ENCODE measurements at places on chromosomes 1 and 21. TPM values are rescaled to one million over a fixed set of nuclear protein-coding genes. Genes with fewer than 3 reads are reported as not detected.
A peak's percentile ranks its signal among the peaks of the same experiment; 100 is the strongest.

GRCh38 chr1:154777781-154778180 is 92.3 kb downstream of the KCNN3 start:
- H3K4me3 ChIP-seq: no peak overlapping the region
- no peaks in the 10 kb centered on the region for H3K27me3 ChIP-seq
- H3K27ac ChIP-seq: no peak overlapping the region
- H3K4me1 ChIP-seq: no peaks in the 10 kb centered on the region
- no peak for DNase-seq

- H3K4me3 ChIP-seq: no peak overlapping the region
- H3K36me3 ChIP-seq: no peaks in the 10 kb centered on the region
- no peak for DNase-seq
- H3K27ac ChIP-seq: no peak overlapping the region
These were observed 30.4 kb upstream of the DISP3 start for GRCh38 chr1:11448373-11449099.

DNA sequence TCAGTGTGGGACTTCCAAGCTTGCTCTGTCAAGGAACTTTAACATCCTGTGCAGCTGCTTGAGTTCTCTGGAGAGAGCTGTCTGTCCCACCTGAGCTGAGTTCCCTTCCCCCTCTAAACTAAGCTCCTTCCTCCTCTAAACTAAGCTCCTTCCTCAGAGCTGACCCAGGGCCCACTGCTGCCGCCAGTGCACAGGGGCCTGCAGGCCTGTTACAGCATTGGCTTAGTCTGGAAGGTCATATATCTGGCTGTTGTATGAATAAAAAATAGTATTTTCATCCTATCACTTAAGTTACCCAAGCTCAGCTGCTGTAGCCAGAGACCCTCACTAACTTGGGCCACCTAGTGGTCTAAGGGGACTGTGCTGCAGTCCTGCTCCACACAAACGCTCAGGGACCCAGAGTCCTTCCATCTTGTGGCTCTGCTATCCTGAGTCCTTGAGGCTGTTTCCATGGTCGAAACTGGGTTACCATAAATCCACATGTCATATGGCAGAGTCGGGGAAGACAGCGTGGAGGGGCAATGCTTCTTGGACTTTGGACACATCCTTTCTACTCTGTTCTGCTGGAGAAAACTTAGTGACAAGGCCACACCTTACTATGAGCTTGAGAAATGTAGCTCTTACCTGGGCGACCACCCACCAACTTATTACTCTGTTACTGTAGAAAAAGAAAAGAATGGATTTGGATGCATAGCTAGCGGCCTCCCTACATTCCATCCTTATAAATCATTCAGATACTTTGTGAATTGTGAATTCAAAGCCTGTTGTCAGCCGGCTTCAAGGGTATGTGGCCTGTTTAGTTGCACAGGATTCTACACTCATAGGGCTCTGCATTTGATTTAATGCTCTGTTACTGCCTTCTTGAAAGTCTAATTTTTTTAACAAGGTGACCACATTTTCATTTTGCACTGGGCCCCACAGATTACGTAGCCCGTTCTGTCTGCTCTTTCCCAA is 71.4 kb upstream of the GCLM start:
- no peak overlapping the region for H3K4me3 ChIP-seq
- no peaks in the 10 kb centered on the region for H3K4me1 ChIP-seq
- peak overlapping the region; percentile 78 for H3K27ac ChIP-seq
- H3K36me3 ChIP-seq: no peaks in the 10 kb centered on the region
- no peak for DNase-seq

DNA sequence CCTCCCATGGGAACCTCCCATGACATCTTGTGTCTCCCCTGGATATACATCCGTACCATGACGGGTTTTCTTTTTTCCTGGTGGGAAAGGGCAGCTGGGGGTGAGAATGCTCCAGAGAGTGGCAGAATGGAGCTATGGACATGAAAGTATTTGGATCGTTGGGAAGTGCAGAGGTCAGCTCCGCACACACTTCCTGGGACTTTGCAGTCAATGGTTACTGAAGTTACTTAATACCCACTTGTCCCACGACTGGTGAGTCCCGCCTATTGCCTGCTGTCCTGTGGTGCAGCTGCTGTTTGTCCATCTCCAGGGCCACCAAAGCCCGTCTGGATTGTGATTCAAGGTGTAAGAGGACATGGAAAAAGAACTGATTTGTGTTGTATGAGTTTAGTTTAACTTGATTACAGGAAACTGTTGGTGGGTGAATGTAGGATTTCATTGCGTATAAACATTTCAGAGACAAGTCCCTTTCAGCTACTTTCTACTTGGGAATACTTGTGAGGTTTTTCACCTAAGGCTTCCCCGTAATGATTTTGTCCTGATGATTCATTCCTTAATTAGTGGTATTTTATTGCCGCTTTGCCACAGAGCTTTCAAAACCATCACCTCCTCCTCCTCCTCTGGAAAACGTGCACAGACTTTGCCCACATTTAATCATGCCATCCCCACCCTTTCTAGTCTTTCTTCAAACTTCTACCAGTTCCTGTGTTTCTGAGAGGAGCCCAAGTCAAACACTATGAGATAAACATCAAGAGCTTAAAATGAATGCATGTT is 308.8 kb downstream of the KIF26B start:
- H3K4me1 ChIP-seq: no peaks in the 10 kb centered on the region
- no peaks in the 10 kb centered on the region for H3K27me3 ChIP-seq
- H3K36me3 ChIP-seq: no peaks in the 10 kb centered on the region
- DNase-seq: no peak

DNA sequence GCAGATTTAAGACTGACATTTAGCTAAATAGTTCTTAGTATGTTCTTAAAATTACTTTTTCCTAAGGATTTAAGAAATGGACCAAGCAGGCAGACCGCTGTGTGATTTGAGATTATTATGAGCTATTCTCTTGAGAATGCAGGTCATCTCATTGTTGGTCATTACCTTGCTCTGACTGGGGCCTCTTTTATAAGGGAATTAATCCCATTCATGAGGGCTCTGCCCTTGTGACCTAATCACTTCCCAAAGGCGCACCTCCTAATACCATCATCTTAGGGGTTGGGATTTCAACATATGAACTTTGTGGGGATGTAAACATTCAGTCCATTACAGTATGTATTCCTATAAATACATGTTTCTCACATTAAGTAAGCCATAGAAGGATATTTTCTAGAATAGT is 24.2 kb downstream of the OSBPL9 start:
- no peaks in the 10 kb centered on the region for H3K36me3 ChIP-seq
- H3K27ac ChIP-seq: no peak overlapping the region
- no peak overlapping the region for H3K4me3 ChIP-seq
- peaks cover 8% of the 10 kb centered on the region for H3K4me1 ChIP-seq

GRCh38 chr1:210822241-210822640 is 311.7 kb downstream of the KCNH1 start:
- no peak for DNase-seq
- no peak overlapping the region for H3K27ac ChIP-seq
- no peaks in the 10 kb centered on the region for H3K27me3 ChIP-seq
- no peak overlapping the region for H3K4me3 ChIP-seq

GRCh38 chr1:98256700-98257099 is 335.9 kb upstream of the DPYD start:
- H3K4me1 ChIP-seq: no peaks in the 10 kb centered on the region
- no peak overlapping the region for H3K27ac ChIP-seq
- DNase-seq: no peak
- H3K4me3 ChIP-seq: no peak overlapping the region
- no peaks in the 10 kb centered on the region for H3K27me3 ChIP-seq
- no peaks in the 10 kb centered on the region for H3K36me3 ChIP-seq

- H3K27ac ChIP-seq: peak overlapping the region; percentile 90
- peaks cover 66% of the 10 kb centered on the region for H3K4me1 ChIP-seq
- no peak for DNase-seq
- no peaks in the 10 kb centered on the region for H3K27me3 ChIP-seq
These were observed 2.8 kb downstream of the S100A10 start for GRCh38 chr1:151990856-151991198.

DNA sequence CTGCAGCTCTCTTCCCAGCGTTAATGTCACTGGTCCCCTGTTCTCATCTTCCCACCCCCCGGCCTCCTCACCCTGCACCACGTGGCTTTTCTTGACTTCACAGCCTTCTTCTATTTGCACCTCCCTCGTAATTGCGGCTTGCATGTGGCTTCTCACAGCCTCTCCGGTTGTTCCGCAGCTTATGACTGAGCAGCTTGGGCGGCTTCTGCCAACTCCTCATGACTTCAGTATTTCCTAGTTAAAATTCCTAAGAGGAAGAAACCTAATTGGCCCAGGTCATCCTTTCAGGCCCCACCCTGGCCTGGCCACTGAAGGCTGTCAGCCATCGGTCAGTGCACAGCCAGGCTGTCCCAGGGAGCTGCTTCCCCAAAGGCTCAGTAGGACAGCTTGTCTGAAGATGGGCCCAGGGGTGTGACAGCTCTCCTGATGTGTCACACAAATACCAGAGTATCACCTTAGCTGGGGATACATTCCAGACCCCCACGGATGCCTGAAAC is 8.6 kb upstream of the RERE start:
- no peak overlapping the region for H3K27ac ChIP-seq
- H3K36me3 ChIP-seq: no peaks in the 10 kb centered on the region
- no peaks in the 10 kb centered on the region for H3K27me3 ChIP-seq

DNA sequence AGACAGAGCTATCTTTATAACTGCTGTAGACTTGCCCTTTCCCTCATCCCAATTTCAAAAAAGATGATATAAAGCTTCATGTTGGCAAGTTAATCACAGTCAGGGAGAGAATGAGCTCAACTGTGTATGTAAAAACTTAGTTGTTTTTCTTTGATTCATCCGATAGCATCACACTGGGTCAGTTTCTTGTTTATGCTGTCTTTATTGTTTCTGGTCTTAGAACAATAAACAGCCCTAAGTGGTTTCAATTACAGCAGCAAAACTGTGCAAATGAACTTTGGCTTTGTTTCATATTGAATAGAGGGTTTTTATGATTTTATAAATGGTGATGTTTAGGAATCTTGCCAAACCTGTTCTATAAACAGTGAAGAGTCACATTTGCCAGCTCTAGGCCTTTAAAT is 423.8 kb upstream of the CXADR start:
- no peaks in the 10 kb centered on the region for H3K4me1 ChIP-seq
- DNase-seq: no peak
- H3K4me3 ChIP-seq: no peak overlapping the region
- no peaks in the 10 kb centered on the region for H3K36me3 ChIP-seq

- H3K27ac ChIP-seq: no peak overlapping the region
- H3K4me3 ChIP-seq: no peak overlapping the region
- DNase-seq: no peak
- H3K4me1 ChIP-seq: no peaks in the 10 kb centered on the region
- H3K36me3 ChIP-seq: no peaks in the 10 kb centered on the region
These were observed 8.5 kb upstream of the TTC22 start for GRCh38 chr1:54809496-54810074.

GRCh38 chr21:26952374-26953066 is 14.4 kb downstream of the ADAMTS5 start:
- no peaks in the 10 kb centered on the region for H3K4me1 ChIP-seq
- no peak overlapping the region for H3K27ac ChIP-seq
- no peaks in the 10 kb centered on the region for H3K36me3 ChIP-seq
- DNase-seq: no peak
- H3K27me3 ChIP-seq: no peaks in the 10 kb centered on the region
- no peak overlapping the region for H3K4me3 ChIP-seq

DNA sequence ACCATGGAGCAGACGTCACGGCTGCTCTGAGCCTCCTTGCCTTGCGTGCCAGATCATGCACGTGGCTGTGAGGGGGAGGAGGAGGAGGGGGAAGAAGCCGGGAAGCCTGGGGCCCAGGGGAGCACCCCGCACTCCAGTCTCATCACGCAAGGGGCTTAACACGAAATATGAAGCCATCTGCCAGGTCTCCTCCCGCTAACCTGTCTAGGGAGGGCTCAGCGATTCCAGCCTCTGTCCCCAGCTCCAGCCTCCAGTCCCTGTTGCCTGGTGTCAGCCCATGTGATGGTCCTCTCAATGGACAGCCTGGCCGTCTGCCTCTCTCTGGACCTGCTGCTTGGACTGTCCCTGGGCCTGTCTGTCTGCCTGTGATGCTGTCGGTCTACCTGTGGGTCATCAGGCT is 22.5 kb upstream of the C1QA start:
- H3K36me3 ChIP-seq: no peaks in the 10 kb centered on the region
- no peak overlapping the region for H3K4me3 ChIP-seq
- peaks cover 56% of the 10 kb centered on the region for H3K27me3 ChIP-seq
- DNase-seq: no peak
- H3K4me1 ChIP-seq: no peaks in the 10 kb centered on the region

Gene UMODL1
- total RNA-seq: 0.49 TPM

Gene SGIP1
- 19.8 TPM for total RNA-seq

Gene ADAMTS1
- total RNA-seq: 122 TPM

Gene HEYL
- 17.7 TPM for total RNA-seq

Gene FAAP20
- 55.3 TPM for total RNA-seq

Gene WNT3A
- 10.1 TPM for total RNA-seq

Gene MYOG
- total RNA-seq: not detected

Gene CLCA2
- total RNA-seq: not detected

Gene TAL1
- 18.3 TPM for total RNA-seq

Gene AMPD1
- total RNA-seq: not detected
